ENCODE measurements at places on chromosomes 3 and 15.

GRCh38 chr3:187568171-187568570, 102.0 kb downstream of the SST start:
- DNase-seq = peak; percentile 69

GRCh38 chr15:89494941-89495637, 1.3 kb downstream of the RHCG start:
- peak; percentile 43 for DNase-seq

- DNase-seq = peak; percentile 68
These were observed 30.1 kb downstream of the POPDC2 start for GRCh38 chr3:119630128-119630879.

- DNase-seq = peak; percentile 92
These were observed 462.3 kb upstream of the SGO1 start for GRCh38 chr3:20648294-20648693.

GRCh38 chr15:69469467-69470201, 17.0 kb downstream of the RPLP1 start:
- DNase-seq = peak; percentile 46

- no peak for DNase-seq
These were observed 1.0 kb downstream of the LEKR1 start for GRCh38 chr3:156826896-156827882.

GRCh38 chr3:25097023-25097422, 331.0 kb upstream of the RARB start:
- no peak for DNase-seq

- DNase-seq = no peak
These were observed 2.3 kb downstream of the SLC25A36 start for GRCh38 chr3:140943781-140944552.

DNA sequence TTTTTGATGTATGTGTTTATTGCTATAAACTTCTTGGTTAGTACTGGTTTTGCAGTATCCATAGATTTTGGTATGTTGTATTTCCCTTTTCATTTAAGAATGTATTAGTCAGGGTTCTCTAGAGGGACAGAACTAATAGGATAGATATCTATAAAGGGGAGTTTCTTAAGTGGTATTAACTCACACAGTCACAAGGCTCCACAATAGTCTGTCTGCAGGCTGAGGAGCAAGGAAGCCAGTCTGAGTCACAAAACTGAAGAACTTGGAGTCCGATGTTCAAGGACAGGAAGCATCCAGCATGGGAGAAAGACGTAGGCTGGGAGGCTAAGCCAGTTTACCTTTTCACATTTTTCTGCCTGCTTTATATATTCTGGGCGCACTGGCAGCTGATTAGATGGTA, 8.4 kb downstream of the ARL6 start:
- no peak for DNase-seq

DNA sequence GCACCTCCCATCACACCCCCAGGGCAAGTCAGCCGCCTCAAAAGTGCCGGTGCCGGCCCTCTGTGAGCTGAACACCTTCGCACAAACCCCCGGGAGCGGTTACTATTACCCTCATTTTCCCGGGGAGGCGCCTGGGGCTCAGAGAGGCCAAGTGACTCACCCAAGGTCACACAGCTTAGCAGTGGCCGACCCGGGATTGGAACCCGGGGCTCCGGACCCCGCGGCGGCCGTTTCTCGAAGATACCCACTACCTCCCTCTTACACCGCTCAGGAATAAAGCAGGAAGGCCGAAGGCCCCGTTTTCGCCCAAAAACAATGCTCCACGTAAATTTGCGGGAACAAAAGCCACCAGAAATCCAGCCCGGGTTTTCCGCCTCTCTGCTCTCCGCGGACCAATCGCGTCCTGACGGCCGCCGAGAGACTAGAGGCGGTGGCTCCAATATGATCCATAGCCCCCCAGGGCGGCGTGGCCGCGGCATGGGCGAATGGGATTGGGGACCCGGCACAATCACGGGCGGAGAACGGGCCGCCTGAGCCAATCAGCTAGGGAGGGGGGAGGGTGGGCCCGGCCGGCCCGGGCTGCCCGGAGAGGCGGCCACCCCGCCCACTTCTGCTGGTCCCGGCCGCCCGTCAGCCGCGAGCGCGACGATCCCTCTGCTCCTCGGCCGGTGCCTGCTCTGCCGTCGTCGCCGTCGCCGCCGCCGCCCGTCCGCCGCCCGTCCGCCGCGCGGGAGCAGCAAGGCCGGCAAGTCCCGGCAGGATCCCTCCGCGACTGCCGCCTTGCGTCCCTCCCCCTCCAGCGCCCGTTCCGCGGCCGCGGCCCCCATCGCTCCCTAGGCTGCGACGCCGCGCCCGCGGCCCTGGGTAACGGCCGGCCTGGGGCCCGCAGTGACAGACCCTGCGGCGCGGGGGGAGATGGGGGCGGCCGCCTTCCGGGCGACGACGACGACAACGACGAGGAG, 177.0 kb downstream of the OR4M2 start:
- DNase-seq = no peak

- DNase-seq = no peak
These were observed 64.3 kb upstream of the LRRC3B start for GRCh38 chr3:26558257-26558656.

DNA sequence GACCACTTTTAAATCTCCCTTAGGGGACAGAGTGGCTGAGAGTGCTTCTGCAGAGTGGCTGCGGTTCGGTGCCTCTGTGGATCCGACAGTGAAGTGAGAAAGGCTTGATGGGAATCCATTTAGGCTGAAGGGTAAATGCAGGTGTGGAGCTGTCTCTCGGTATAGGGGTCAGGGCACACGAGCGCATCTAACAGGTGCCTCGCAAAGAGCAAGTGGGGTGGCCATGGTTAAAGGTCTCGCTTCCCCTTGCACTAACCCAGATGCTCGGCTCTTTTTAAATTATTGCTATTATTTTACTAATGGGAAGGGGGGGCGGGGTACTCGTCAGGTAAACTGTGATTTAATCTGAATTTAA, 598 bp upstream of the GJD2 start:
- no peak for DNase-seq

GRCh38 chr3:141020143-141020830, 30.9 kb upstream of the SPSB4 start:
- no peak for DNase-seq

GRCh38 chr3:115792206-115792955, 169.1 kb downstream of the GAP43 start:
- DNase-seq = peak; percentile 34
